Fibroblast of the conjunctiva (primary cell): ENCODE measurements at places on chromosomes 13 and 19.

GRCh38 chr13:43514311-43514710, 272.5 kb downstream of the ENOX1 start:
- DNase-seq = no peak

GRCh38 chr19:17579661-17580244, 24.3 kb downstream of the COLGALT1 start:
- peak; percentile 55 for DNase-seq

GRCh38 chr19:13112555-13112954, 4.0 kb downstream of the TRMT1 start:
- no peak for DNase-seq

DNA sequence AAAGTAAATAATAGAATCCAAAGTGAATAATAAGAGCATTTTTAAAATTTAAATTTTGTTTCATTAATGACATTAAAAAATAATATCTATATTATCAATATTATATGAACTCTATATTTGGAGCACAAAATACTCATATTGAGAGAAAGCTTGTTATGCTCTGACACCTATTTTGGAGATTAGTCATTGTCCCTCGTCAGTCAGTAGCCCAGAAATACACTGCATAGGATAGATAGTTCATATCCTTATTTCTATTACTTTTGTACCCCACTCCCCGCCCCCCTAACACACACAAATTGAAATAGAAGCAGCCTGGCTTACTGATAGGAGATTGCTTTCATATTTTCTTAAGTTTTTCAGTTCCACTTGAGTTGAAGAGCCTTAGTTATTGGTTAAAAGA, 652.8 kb downstream of the PCDH9 start:
- no peak for DNase-seq

DNA sequence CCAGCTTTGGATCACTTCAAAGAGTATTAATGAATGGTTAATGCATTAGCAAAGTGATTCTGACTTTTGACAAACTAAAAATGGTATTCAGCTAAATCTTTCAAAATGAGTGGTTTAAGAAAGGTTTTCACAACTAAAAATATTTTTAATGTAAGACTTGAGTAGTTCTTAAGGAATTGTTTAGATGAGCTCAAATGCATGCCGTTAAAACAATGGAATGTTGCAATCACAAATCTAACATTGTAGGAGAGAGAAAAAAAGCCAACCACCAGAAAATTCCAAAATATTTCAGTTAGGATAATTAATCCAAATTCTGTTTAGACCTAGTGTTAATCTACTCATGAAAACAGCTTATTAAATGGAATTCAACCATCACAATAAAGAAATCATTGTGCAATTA, 1044.8 kb upstream of the SLC10A2 start:
- no peak for DNase-seq

DNA sequence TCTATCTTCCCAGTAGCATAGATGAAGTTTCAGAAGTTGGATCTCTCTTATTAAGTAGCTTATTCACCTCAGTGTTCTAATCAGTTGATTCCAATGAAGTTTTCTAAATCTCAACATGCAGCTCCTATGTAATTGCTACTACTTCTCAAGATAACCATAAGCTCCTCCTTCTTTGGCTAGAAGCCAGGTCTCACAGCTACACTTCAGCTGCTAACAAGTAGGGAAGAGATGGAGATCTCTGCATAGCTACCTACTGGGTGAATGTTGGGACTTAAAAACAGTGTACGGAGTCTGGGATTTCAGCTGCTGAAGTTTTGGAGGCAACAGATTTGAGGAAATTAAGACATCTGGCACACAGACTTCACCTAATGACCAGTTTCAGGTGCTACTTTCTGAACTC, 661.0 kb downstream of the SLITRK1 start:
- no peak for DNase-seq

GRCh38 chr13:96082640-96083039, 7.3 kb upstream of the HS6ST3 start:
- DNase-seq = no peak

- DNase-seq = no peak
Measured at GRCh38 chr19:50796128-50796633, 6.0 kb downstream of the ACP4 start.

DNA sequence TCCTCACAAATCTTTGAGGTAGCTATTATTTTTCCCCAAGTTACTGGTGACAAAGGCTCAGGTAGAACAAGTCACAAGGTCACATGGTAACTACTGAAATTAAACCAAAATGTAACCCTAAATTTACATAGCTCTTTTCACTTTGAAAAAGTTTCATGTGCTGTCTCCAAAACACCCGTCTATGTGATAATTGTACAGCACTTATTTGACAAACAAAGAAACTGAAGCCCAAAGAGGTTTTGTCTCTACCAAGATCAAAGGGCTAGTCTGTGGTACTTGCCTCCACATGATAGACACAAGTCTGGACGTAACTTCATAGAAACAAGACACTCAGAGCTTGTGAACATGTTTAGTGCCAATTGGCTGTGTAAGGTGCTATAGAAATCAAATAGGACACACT, 108.3 kb downstream of the SACS start:
- DNase-seq = no peak

- no peak for DNase-seq
Measured at GRCh38 chr13:109481040-109481439, 305.3 kb downstream of the IRS2 start.

GRCh38 chr13:75702476-75702875, 66.3 kb downstream of the LMO7 start:
- no peak for DNase-seq

DNA sequence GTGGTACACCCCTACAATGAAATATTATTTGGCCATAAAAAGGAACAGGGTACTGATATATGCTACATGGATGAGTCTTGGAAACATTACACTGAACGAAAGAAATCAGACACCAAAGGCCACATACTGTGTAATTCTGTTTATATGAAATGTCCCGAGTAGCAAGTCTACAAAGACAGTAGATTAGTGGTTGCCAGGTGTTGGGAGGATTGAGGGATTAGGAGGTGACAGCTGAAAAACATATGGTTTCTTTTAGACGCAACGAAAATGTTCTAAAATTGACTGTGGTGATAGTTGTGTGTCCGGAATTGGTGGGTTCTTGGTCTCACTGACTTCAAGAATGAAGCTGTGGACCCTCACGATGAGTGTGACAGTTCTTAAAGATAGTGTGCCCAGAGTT, 35.1 kb downstream of the IL17D start:
- DNase-seq = no peak

DNA sequence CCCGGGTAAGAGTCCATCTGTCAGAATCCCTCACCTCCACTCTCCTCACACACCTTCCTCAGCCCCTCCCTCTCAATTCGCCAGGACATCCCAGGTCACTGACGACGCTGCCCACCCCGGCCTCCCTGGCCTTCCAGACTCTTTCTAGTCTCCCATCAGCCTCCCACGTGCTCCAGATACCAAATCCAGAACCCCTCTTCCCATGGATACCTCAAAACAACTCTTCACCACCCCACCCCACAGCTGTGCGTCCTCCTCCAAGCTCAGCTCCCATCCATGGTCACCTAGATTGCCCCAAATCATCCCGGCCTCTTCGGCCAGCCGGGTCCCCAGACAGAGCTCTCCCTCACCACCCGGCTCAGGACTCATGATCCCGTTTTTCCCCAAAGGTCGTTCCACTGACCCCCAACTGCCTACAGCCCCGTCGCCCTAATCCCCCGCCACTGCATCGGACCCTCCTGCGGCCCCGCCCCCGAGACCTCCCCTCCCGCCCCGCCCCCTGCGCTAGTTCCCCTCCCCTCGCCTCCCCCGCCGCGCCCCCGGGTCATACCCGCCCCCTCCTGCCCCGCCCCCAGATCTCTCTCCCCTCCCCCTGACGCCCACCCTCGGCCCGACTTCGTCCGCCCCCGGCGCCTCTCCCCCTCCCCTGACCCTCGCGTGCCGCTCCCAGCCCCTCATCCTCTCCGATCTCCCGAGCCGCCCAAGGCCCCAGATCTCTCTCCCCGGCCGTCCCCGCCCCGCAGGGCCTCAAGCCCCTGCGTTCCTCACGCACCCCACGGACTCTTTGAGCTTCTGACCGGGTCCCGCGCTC, 546 bp downstream of the UBXN6 start:
- peak; percentile 46 for DNase-seq

GRCh38 chr19:38308926-38309614, 5.0 kb downstream of the C19orf33 start:
- no peak for DNase-seq

GRCh38 chr13:50990818-50991506, 81.4 kb downstream of the RNASEH2B start:
- DNase-seq = peak; percentile 31

DNA sequence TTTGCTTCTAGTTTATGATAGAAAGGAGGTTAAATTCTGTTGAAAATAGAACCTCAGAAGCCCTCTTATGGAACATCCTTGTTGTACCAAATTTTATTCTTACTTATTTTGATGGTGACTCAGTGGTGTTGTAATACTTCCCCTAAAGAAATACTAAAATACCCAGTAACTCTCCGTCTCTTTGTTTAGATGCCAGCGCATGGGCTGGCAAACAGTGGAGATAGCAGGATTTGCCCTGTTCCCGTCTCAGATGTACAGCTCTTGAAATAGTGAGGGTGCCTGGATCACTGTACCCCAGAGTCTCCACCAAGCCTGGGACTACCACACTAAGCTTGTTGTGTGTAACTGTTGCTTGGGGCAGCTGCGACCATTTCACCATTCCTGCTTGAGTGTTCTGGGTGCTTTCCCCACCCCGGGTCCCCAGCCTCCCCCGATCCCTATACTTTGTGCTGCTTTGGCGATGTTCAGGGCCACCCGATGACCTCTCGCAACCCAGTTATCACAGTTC, 67.0 kb upstream of the TEX29 start:
- DNase-seq = no peak

- no peak for DNase-seq
Measured at GRCh38 chr19:9727644-9728043, 40.9 kb downstream of the ZNF846 start.

- peak; percentile 86 for DNase-seq
Measured at GRCh38 chr19:15280915-15281683, 48.9 kb upstream of the EPHX3 start.

DNA sequence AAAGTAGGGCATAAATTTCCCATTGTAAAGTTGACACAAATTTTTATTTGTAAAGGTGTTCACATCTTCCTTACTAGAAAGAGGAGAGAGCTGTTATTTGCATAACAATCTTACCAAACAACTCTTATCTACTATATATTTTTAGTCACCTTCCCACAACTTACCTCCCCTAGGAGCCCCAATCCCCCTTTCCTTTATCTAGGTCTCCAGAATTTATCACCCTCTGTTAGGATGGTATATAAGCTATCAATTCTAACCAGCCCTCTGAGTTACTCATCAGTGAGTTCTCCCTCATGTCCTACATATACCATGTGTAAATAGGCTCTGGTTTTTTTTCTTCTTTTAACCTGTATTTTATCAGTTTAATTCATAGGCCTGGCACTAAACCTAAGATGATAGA, 62.2 kb downstream of the DCT start:
- DNase-seq = no peak

- DNase-seq = no peak
Measured at GRCh38 chr19:928471-929202, 2.8 kb downstream of the ARID3A start.
